ENCODE measurements at places on chromosomes 7 and 10.

DNA sequence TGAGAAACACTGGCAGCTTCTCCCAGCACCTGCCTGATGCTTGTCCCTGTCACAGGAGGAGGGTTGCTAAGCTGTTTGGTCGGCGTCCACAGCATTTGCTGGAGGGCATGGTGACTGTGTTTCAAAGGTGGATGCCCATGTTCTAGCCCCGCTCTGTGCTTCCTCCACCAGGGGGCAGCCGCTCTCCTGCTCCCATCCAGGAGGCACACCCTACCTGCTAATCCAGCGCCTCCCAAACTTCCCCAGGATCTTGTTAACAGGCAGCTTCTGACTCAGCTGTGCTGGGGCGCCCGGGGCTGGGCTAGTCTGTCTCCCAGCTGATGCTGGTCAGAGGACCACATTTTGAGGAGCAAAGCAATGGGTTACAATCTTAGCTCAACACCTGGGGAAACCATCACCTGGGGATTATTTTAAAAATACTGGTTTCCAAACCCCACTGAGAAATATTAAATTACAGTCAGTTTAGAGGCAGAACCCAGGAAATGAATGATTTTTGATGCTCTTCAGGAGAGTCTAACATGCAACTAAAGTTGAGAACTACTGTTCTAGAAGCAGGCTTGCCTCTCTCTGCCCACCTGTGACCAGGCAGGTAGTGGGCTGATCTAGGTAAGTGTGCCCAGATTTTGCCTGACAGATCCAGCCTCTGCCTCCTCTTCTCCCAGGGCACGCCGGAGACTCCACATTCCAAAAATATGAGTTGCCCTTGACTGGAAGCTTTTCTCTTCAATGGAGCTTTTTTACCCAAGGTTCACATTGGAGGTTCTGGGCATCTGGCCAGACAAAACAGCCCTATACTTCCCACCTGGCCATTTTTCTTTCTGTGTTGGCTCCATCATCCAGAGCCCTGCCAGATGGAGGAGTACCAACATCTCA, 92.7 kb upstream of the GPR26 start:
- no peak for DNase-seq

DNA sequence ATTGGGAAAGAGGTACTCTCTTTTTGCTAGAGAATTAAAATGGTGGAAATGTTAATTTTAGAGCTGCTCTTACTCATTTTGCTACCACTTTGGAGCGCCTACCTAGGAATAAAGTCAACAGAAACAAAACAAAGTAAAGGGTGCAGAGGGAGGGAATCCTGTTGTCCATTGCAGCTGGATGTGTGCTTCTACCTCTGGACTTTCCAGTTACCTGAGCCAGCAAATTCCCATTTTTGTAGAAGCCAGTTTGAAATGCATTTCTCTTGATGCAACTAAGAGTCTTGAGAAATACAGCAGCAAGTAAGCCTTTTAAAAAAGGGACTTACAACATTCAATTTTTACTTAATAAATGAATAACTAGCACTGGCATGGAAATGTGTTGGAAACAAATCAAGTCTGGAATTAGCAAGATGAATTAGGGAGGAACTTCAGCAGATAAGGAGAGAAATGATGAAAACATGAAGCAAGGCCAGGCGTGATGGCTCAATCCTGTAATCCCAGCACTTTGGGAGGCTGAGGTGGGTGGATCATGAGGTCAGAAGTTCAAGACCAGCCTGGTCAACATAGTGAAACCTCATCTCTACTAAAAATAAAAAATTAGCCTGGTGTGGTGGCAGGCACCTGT, 113.5 kb upstream of the CTTNBP2 start:
- DNase-seq: no peak

DNA sequence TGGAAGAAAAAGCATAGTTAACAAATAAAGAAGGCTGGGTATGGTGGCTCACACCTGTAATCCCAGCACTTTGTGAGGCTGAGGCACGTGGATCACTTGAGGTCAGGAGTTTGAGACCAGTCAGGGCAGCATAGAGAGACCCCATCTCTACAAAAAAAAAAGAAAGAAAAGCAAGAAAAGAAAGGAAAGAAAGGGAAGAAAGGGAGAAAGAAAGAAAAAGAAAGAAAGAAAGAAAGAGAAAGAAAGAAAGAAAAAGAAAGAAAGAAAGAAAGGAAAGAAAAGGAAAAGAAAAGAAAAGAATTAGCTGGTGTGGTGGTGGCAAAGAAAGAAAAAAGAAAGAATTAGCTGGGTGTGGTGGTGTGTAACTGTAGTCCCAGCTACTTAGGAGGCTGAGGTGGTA, 3.1 kb upstream of the HILPDA start:
- DNase-seq: no peak

DNA sequence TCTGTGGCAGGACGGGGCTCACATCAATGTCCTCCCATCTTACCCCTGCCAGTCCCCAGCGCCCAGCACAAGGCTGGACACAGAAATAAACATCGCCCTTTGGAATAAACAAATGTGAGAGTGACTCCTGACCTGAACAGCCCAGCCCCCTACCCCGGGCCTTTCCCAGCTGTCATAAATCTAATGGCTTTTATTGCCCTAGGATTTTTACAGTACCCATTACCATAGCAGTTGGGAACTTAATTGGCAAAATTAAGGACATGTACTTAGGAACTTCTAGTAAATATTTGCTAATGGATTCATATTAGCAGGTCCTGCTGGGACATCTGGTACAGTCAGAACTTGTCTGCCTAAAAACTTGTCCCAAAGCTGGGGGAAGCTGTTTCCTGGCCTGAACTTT, 76.6 kb downstream of the GLRX3 start:
- DNase-seq: no peak
